Upper lobe of left lung (tissue), 6 donors: ENCODE measurements at places on chromosomes 3 and 15.
A peak's percentile ranks its signal among the peaks of the same experiment; 100 is the strongest.

DNA sequence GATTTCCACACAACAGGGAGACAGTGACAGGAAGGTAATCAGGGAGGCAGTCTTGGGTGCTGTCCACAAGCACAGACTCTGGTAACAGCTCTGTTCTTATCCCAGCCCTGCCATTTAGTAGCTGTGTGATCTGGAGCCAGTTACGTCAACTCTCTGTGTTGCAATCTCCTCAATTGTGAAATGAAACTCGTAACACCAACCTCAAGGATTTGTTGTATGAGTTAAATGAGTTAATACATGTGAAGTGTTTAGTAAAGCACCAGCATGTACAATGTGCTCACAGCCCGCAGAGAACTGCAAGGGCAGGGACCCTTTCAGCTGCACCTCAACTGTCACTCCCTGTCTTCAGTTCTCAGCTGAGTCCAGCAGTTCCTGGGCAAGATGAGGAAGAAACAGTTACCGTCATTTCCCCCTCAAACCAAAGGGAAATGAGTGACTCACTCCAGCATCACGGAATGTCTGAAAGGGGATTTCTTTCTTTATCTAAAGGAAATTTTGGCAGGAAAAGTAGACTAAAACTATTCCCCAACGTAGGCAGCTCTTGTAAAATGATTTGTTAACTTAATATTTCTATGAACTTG, 39.9 kb upstream of the MB21D2 start:
- DNase-seq: peak; percentile 55

DNA sequence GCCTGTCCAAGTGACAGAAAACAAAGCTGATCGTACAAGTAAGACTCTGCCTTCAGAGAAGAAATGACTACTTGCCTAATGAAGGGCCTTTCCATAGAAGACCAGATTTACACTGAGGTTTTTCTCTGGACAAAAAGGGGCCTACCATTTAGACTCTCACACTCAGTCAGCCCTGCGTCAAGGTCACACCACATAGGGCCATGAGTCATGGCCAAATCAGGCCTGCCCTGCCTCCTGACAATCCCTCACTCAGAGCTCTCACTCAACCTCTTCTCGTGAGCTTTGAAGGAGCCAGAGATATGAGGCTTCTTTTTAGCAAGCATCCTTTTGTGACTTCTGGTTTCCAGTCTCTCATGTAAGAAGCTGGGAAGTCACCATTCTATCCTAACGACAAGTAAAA, 68.1 kb upstream of the NMNAT3 start:
- DNase-seq: no peak

DNA sequence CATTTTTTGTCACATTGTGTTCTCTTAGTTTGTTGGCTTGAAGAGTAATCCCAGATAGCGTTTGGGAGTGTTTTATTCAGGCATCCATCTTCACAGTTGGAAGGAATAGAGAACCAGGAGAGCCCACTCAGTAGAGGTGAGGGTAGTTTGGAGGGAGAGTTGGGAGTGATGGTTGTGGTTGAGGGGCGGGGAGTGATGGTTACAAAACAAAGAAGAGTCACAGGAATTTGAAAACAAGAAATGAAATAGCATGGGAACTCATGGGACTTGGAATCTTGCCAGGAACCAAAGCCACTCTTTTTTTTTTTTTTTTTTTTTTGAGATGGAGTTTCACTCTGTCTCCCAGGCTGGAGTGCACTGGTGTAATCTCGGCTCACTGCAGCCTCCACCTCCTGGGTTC, 36.3 kb downstream of the DUT start:
- DNase-seq: no peak

- DNase-seq: no peak
Measured at GRCh38 chr3:127423856-127424765, 136.3 kb upstream of the PRR20G start.

GRCh38 chr3:134370611-134371531, 3.4 kb downstream of the AMOTL2 start:
- peak; percentile 83 for DNase-seq

- DNase-seq: no peak
Measured at GRCh38 chr3:150165396-150166094, 194.8 kb upstream of the PFN2 start.

DNA sequence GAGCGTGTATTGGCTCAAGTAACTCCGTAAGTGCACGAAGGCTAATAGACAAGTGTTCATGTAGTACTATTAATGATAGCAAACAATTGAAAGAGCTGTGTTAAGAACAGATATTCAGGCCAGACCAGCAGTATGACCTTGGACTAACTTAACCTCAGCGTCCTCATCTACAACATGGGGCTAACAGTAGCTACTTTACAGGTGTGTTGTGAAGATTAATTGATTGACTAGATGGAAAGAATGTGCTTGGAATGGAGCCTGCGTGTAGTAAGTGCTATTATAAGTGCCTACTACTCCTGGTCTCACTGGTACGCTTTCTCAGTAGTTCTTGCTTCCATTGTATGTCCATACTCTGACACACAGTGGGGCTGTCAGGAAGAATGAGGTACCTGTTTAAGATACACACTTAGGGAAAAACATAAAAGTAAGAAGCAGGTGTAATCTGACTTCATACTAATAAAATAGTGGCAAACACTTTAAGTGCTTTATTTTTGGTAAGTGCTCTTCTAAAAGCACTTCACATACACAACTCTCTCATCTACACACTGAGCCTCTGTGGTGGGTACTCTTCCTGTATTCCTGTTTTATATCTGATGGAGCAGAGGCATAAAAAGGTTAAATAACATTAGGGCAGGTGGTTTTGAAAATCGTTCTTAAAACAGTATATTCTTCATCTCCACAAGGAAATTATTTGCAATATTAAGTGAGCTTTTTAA, 24.3 kb upstream of the FBXL22 start:
- DNase-seq: no peak

DNA sequence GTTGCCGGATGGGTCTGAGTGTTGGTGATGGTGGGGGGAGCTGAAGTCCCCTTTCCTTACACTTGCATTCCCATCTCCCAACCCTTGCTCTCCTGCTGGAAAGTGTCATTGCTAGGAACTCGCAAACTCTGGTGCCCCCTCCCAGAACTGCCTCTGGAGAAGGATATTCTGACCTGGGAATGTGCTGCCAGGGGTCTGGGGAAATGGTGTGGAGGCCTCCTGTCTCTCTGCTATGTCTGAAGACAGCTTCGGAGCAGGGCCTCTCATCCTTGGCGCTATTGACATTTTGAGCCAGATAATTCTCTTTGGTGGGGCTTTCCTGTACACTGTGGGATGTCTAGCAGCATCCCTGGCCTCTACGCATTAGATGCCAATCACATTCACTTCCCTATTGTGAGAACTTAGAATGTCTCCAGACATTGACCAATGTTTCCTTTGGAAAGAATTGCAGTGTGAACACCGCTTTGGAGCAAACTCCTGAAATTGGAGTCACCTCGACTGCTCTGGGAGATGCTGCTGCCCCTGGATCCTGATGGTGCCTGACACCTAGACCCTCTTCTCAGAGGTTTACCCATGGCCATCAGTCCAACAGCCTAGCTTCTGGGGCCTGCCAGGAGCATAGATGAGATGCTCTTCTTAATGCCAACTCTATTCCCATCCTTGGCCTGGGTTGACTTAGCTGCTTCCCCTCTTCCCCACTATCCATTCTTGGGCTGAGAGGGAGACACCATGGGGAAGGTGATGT, 2.2 kb upstream of the KY start:
- no peak for DNase-seq

DNA sequence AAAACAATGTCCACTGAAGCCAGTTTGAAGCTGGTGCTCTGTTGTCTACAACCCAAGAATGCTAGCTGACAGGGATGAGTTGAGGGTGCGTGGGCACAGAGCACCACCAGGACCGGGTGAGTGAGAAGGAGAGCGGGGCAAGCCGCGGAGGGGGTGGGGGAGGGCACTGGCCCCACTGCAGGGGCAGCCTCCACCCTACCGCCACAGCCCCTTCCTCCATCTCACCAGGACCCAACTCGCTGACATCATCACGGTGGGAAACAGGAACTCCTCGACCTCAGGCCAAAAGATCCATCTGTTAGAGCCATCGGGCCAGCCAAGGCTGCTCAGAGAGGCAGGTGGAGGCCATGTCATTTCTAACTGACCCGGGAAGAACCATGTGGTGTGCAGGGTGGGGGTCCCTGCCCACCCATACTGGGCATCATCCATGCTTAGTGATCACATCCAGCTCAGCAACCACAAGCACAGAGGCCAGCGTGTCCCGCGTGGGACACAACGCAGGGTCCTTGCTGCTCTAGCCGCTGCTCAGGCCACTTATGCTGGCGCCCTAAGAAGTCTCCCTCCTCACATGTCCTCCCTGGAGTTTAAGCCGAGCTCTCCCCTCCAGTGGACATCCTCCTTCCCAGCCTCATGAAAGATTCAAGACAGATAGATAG, 57.6 kb upstream of the GATA2 start:
- no peak for DNase-seq

- DNase-seq: no peak
Measured at GRCh38 chr3:187385296-187385695, 17.1 kb downstream of the RTP4 start.

DNA sequence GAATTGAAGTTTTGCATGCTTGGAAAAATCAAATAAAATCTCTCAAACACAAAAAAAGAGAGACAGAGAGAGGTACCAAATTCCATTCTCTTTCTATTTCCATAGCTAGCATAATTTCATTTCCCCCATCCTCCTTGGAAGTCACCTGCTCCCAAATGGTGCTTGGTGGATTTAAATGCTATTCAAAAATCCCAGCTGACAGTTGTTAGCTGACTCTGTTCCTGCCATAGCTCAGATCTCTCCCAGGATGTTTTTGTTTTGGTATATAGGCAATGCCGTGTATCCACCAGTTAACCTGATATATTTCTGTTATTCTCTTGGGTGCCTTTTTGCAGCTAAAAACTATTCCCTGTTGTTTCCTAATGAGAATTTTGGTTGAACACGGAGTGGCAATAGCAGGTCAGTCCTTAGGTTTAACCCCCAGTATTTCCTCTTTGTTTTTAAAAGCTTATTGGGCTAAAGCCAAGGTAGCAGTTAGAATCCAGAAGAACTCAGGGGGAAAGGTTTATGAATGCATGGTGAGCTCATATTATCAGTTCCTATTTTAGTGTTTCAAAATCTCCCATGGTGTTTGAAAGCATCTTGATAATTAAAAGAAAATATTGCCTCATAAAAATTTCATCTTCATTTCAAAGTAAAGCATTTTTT, 240.0 kb upstream of the GBE1 start:
- DNase-seq: no peak

DNA sequence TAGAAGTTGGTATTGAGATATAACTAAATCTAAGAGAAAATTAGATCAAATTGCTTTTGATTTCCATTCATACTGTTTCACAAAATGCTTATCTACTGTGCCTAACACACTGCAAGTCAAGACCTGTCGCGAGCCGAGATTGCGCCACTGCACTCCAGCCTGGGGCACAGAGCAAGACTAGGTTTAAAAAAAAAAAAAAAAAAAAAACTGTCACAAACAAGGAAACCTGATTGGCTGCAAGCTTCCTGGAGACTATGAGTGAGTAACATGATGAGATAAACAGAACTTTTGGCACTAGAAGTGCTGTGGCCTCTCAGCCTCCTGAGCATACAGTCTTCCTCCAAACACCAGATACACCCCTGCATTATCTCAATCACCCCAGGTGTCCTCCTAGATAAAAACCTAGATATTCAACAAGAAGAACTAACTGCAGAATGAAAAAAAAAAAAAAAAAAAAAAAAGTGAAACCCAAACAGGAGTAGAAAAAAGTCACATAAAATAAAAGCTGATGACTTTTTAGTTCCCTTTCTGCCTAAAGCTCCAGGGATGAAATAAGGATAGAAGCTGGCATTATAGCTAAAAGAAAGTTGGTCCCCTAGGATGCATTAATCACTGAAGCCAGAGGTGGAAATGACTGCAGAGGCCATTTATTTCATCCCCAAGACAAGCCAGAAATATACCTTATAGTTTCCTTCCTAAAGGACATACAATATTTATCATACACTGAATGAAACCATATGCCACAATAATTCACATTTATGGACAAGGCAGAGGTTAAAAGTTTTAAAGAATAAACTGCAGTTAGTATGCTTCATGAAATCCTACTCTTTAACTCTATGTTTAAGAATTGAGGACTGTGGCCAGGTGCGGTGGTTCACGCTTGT, 82.4 kb downstream of the P3H2 start:
- DNase-seq: peak; percentile 89

DNA sequence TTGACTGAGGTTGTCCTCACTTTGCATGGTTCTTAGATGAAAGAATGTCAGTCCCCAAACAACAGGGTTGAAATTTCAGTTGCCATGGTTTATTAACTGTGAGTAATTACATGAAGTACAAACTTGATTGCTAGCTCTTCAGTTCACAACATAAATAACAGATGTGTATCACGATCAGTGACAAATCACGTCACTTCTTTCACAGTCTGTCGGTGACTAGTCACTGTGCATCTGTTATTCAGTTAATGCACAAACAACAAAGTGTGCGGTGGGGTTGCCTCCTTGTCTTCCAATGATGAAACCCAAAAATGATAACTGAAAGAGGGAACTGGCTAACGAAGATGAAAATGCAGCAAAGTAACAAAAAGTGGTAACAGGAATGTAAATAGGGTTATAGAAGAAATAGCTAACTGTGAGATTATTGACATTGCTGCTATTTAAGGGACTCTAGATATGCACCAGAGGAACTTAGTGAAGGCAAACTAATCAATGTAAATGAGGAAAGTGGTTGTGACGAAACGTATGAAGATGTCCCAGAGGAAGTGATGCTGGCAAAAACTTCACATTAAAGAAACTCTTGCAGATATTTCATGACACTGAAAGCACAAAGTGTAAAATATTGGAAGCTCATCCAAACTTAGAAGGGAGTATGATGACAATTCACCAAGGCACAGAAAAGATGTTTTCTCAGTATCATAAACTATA, 159.3 kb downstream of the WDR76 start:
- no peak for DNase-seq

DNA sequence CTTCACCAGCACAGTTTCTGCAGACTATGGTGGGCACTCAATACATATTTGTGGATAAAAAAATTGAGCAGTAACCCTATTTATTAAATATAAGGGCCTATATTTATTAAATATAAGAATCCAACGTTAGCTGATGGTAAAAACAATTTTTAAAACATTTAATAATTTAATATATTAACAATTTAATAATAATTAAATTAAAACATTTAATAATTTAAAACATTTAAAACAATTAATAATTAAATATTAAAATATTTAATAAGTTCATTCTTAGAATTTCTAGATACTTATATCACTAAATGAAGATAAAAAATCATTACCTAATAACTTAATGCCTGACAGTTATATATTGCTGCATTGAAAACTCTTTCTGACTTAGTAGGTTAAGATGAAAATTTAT, 880.2 kb upstream of the EPHA6 start:
- DNase-seq: no peak

GRCh38 chr15:67670647-67671305, 128.3 kb downstream of the MAP2K5 start:
- no peak for DNase-seq

DNA sequence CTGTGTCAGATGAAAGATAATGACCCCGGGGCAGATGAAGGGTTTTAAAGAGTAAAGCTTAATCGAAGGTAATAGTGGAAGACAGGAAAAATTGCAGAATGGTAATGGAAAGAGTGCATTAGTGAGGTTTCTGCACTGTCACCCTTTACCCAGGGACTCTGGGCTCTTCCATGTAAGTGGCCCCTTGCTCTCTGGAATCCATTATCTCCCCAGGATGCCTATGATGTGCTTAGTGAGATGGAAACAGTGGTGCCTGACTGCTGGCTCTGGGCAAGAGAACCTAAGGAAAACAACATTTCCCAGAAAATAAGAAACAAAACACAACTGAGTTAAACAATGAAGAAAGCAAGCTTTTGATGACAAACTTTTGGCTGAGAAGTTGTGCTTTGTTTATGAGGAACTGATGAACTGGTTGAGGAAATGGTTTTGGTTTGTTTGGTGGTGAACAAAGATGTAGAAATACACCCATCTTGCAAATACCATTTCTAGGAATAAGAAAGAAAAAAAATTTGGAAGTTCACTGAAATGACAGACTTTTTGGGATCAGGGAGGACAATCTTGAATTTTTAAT, 119.9 kb upstream of the RASGRP1 start:
- DNase-seq: no peak
